ENCODE measurements at places on chromosomes 7 and 10.

- no peak for DNase-seq
Observed at GRCh38 chr7:43163885-43164284, 51.4 kb downstream of the HECW1 start.

- DNase-seq, result no peak
Observed at GRCh38 chr7:132993377-132994013, 88.4 kb downstream of the CHCHD3 start.

- no peak for DNase-seq
Observed at GRCh38 chr7:48049850-48050249, 14.5 kb downstream of the C7orf57 start.

DNA sequence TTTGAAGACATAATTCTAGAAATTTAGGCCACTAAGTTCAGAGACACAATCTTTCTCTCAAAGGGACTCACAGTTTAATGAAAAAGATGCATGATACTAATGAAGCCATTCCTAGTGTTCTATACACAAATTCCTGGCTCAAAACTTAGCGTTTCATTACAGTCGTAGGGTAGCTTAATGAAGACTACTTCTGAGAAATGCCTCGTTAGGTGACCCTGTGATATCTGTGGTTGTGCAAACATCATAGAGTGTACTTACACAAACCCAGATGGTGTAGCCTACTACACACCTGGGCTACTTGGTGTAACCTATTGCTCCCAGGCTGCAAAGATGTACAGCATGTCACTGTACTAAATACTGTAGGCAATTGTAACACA lies 488 bp upstream of the CHCHD3 start:
- no peak for DNase-seq

DNA sequence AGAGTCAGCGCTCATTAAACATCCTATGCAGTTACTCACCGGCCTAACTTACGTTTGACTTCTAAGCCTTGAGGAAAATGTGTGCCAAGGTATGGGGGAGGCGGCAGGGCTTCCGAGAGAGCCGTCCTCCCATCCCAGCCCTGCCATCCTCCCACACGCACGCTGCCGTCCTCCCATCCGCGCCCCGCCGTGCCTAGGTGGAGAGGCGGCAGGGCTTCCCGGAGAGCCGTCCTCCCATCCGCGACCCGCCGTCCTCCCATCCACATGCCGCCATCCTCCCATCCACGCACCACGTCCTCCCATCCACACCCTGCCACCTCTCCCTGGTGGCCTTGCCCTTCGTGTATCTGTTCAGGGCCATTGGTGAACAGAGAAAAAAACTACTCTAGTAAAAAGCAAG lies 162.7 kb downstream of the PRKAG2 start:
- no peak for DNase-seq

GRCh38 chr7:37901890-37902524 lies 14.6 kb downstream of the SFRP4 start:
- peak; percentile 49 for DNase-seq

DNA sequence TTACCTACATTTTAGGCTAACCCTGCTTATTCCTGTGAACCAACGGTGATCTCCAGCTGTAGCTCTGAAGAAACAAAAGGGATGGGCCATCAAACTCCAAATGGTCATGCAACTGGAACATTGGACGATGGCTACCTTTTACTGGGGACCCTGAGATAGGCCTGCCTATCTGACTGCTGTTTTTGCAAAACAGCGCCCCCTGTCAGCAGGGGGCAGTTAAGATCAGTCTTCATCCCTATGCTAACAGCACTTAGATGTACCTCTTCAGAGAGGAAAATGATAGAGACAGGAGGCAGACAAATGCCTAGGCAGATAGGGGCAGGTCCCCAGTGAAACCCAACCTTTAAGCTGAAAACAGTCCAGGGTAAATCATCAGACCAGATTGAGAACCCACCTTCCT lies 1085.4 kb upstream of the SORCS1 start:
- no peak for DNase-seq

DNA sequence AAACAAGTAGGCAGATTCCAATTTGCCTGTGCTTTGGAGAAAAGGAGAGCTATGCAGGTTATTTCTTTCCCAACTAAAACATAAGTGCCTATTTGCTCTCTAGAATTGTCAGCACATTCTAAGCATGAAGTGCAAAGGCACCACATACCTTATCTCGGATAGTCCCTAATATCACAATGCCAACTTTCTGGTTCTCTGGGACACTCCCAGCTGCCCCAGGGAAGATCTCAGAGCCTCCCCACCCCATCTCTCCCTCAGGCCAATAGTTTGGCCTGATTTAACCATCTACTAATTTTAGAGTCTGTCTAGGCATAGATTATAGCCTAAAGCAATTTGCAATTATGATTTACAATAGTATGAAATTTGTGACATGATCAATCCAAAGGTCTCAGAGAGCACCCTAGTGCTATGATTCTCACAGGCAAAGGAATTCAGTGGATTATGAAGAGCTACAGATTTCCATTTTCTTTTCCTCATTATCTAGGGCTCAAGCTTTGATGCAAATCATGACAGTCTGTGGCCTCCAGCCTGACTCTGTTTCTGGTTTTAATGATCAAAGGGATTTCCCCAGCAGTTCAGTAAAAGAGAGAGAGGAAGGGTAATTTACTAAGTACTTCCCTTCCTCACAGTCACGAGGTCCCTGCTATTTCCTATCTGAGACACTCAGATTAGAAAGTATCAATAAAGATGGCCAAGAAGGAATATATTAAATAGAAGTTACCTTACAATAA lies 29.0 kb upstream of the IL6 start:
- DNase-seq, result no peak

DNA sequence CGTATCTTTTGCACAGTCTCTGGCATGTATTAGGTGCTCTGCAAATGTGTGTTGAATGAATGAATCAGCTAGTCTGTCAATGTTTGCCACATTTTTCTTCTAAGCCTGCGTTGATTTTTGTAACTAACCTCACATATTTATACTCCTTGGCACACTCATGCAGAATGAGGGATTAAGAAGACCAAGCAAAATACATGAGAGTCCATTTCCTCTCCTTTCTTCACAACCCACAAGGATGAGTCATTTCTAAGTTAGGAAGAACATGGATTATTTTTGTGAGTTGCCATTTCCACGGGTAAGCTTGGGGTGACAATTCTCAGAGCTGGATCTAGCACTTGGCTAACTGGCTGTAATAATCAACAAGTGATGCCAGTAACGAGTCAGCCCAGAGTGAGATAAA lies 158.8 kb downstream of the TWIST1 start:
- DNase-seq, result no peak

GRCh38 chr10:18501198-18501597 lies 150.2 kb downstream of the NSUN6 start:
- peak; percentile 4 for DNase-seq
